A549 treated with ZK216348 at 1 μM for 4 hours (cell line): ENCODE measurements at places on chromosomes 1 and 21. TPM values are rescaled to one million over a fixed set of nuclear protein-coding genes. Genes with fewer than 3 reads are reported as not detected.

Gene FCRL2
- total RNA-seq: not detected in 5 replicates

Gene SLC19A1
- 11.2 to 21.8 TPM (median 20.5 TPM) in 5 replicates for total RNA-seq

Gene LRRC39
- 0.11 to 0.23 TPM (median 0.20 TPM) in 3 of 5 replicates, not detected in the others for total RNA-seq

Gene TCHH
- 0.19 to 0.36 TPM (median 0.29 TPM) in 5 replicates for total RNA-seq

Gene HCRTR1
- not detected in 5 replicates for total RNA-seq

Gene KRTAP11-1
- not detected in 5 replicates for total RNA-seq

Gene ADAMTSL4
- 2.2 to 6.3 TPM (median 4.8 TPM) in 5 replicates for total RNA-seq

Gene CSMD2
- total RNA-seq: not detected in 5 replicates

Gene PRAMEF18
- total RNA-seq: not detected in 5 replicates

Gene WNT9A
- 4.8 to 10.4 TPM (median 8.0 TPM) in 5 replicates for total RNA-seq

Gene GPA33
- total RNA-seq: not detected in 5 replicates

Gene ZBTB7B
- 23.6 to 45.7 TPM (median 42.3 TPM) in 5 replicates for total RNA-seq

Gene CHIA
- total RNA-seq: not detected in 5 replicates

Gene EXO1
- 21.6 to 28.6 TPM (median 24.7 TPM) in 5 replicates for total RNA-seq

Gene VWA1
- total RNA-seq: 5.3 to 18.2 TPM (median 15.0 TPM) in 5 replicates

Gene DONSON
- 13.3 to 20.4 TPM (median 17.3 TPM) in 5 replicates for total RNA-seq

Gene SPRR4
- not detected in 5 replicates for total RNA-seq

Gene LDLRAD1
- not detected in 5 replicates for total RNA-seq

Gene SPAG17
- total RNA-seq: not detected in 5 replicates

Gene SPATA1
- 0.75 to 2.3 TPM (median 1.1 TPM) in 4 of 5 replicates, not detected in the other for total RNA-seq

Gene RGS1
- not detected in 5 replicates for total RNA-seq

Gene PRELP
- not detected in 5 replicates for total RNA-seq

Gene REN
- total RNA-seq: not detected in 5 replicates

Gene DTL
- total RNA-seq: 20.3 to 23.8 TPM (median 21.7 TPM) in 5 replicates

Gene FABP3
- total RNA-seq: not detected in 5 replicates

Gene C1orf167
- total RNA-seq: not detected in 5 replicates

Gene OLFML3
- total RNA-seq: 2.4 to 3.7 TPM (median 3.6 TPM) in 5 replicates

Gene THEM5
- not detected in 5 replicates for total RNA-seq

Gene KRTAP21-1
- not detected in 5 replicates for total RNA-seq

Gene SYT6
- total RNA-seq: 0.20 to 0.63 TPM (median 0.51 TPM) in 5 replicates

Gene RHBG
- not detected in 5 replicates for total RNA-seq

Gene FAM177B
- not detected in 5 replicates for total RNA-seq

Gene FAM163A
- not detected in 5 replicates for total RNA-seq

Gene HSPA6
- 1.1 to 10.4 TPM (median 2.8 TPM) in 5 replicates for total RNA-seq

Gene UAP1
- total RNA-seq: 24.1 to 36.0 TPM (median 30.0 TPM) in 5 replicates

Gene VPS13D
- 6.2 to 10.2 TPM (median 6.6 TPM) in 5 replicates for total RNA-seq
